ENCODE measurements at places on chromosomes 13 and 19. TPM values are rescaled to one million over a fixed set of nuclear protein-coding genes. Genes with fewer than 3 reads are reported as not detected.

Gene ZNF112
- total RNA-seq: 7.2 TPM

Gene CD177
- not detected for total RNA-seq

Gene CLDND2
- not detected for total RNA-seq

Gene ZNF560
- total RNA-seq: 0.07 TPM

Gene SPACA4
- not detected for total RNA-seq

Gene CYP4F2
- not detected for total RNA-seq

Gene C19orf38
- total RNA-seq: not detected

Gene ATP4A
- not detected for total RNA-seq

Gene ZNF540
- 0.40 TPM for total RNA-seq

Gene SIGLEC8
- not detected for total RNA-seq

Gene LENG9
- total RNA-seq: 3.6 TPM

Gene BCL3
- total RNA-seq: 5.5 TPM

Gene GAPDHS
- not detected for total RNA-seq

Gene ZNF610
- total RNA-seq: 3.1 TPM

Gene IZUMO2
- not detected for total RNA-seq

Gene UHRF1
- 47.7 TPM for total RNA-seq

Gene WDR87
- not detected for total RNA-seq

Gene SIRT6
- total RNA-seq: 12.4 TPM

Gene RDH8
- total RNA-seq: not detected

Gene SLAIN1
- total RNA-seq: 4.0 TPM

Gene SACS
- 175 TPM for total RNA-seq

Gene NUDT19
- 22.2 TPM for total RNA-seq

Gene SHISA2
- total RNA-seq: 5.5 TPM

Gene ZNF557
- total RNA-seq: 10.9 TPM

Gene ZNF222
- 2.7 TPM for total RNA-seq

Gene CTXN1
- 11.0 TPM for total RNA-seq

Gene ANGPTL4
- 27.8 TPM for total RNA-seq

Gene ZNF865
- total RNA-seq: 1.6 TPM

Gene FUT3
- not detected for total RNA-seq

Gene CD79A
- total RNA-seq: not detected

Gene PRR22
- total RNA-seq: 0.65 TPM

Gene IRGC
- total RNA-seq: not detected

Gene TBXA2R
- 1.3 TPM for total RNA-seq

Gene PGLYRP2
- total RNA-seq: not detected

Gene GPX4
- 226 TPM for total RNA-seq

Gene ZNF549
- total RNA-seq: 3.5 TPM

Gene ZNF536
- not detected for total RNA-seq

All from thoracic aorta endothelial cell (primary cell).